ENCODE measurements at places on chromosomes 3 and 15.
A peak's percentile ranks its signal among the peaks of the same experiment; 100 is the strongest.

DNA sequence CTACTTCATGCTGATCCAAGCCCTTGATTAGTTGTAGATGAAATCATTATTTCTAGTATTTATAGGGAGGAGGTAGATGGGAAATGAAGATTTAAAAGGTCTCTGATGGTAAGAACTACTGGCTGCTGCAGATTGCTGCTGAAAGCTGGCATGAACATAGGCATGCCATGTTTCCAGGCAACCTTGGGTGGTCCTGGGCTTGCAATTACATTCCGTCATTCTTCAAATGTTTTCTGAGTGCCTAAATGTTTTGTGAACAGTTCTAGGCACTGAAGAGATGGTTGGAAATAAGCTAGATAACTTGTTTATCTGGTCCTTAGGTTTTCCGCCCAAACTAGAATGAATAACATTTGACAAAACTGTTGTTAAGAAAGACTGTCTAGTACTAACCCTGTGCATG, 95.8 kb downstream of the KCNAB1 start:
- no peak for DNase-seq

DNA sequence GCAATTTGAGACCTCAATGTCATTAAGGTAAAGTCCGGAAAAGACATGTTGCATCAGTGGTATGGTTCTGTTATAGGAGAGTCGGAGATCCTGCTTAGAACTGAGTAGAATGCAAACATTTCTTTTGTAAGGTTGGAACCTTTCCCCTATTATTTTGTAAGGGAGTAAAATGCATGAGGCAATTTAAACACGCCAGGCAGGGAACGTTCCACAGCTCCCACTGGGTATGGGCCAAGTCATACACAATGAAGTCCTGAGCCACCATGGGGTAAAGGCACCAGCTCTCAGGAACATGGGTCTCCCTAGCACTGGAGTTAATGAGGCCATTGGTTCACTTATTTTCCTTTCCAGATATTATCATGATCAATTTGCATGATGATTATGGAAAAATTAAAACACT, 116.6 kb upstream of the NR2F2 start:
- no peak for DNase-seq

GRCh38 chr3:113697500-113698090, 1.2 kb upstream of the USF3 start:
- DNase-seq: no peak

- DNase-seq: peak; percentile 84
Measured at GRCh38 chr3:50194128-50194902, 2.9 kb downstream of the GNAT1 start.

- DNase-seq: no peak
Measured at GRCh38 chr3:53728606-53729005, 117.6 kb downstream of the CHDH start.

GRCh38 chr3:111087924-111088469, 16.4 kb downstream of the NECTIN3 start:
- DNase-seq: no peak

- DNase-seq: no peak
Measured at GRCh38 chr3:51955175-51955892, at the start of gene GPR62. Gene GPR62, plus strand, starts transcription at chr3:51955381. Its CDS starts 272 bp downstream, at chr3:51955653.
